Large intestine (tissue), 12 donors: ENCODE measurements at places on chromosomes 12 and 14.

DNA sequence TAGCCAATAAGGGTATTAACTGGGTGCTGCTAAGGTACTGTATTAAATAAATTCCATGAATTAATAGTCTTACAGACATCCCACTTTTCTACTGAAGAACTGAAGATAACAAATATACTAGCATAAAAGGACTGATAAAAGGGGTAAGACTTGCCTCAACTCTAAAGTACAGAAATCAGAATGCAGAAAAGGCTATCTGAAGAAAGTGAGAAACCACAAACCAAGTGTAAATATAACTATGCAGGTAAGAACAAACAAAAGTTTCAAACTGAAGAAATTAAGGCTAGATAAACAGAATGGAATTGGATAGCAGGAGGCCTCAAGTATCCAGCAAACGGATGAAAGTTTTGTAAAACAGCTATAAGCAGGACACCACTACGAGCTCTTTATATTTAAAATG is 29.5 kb downstream of the YAF2 start:
- DNase-seq, result no peak

- DNase-seq, result no peak
These were observed 7.8 kb upstream of the PLXNC1 start for GRCh38 chr12:94140556-94140955.

DNA sequence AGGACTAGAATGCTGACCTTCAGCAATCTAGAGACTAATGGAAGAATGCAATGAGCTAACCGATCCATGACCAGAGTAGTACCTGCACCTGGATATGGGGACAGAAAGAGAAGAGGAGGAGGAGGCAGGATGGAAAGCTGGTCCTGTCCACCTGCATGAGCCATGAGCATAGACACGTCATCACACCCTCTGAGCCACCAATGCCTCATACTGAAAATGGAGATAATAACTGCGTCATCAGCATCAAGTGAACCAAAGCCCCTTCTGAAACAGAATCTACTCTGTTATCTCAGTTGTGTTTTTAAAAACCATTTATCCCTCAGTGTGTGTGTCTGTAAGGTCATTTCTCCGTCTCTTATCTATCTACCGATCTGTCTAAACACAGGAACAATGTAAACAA is 327.0 kb downstream of the BCL11B start:
- DNase-seq, result no peak

GRCh38 chr12:92418381-92418780 is 272.7 kb upstream of the BTG1 start:
- no peak for DNase-seq

DNA sequence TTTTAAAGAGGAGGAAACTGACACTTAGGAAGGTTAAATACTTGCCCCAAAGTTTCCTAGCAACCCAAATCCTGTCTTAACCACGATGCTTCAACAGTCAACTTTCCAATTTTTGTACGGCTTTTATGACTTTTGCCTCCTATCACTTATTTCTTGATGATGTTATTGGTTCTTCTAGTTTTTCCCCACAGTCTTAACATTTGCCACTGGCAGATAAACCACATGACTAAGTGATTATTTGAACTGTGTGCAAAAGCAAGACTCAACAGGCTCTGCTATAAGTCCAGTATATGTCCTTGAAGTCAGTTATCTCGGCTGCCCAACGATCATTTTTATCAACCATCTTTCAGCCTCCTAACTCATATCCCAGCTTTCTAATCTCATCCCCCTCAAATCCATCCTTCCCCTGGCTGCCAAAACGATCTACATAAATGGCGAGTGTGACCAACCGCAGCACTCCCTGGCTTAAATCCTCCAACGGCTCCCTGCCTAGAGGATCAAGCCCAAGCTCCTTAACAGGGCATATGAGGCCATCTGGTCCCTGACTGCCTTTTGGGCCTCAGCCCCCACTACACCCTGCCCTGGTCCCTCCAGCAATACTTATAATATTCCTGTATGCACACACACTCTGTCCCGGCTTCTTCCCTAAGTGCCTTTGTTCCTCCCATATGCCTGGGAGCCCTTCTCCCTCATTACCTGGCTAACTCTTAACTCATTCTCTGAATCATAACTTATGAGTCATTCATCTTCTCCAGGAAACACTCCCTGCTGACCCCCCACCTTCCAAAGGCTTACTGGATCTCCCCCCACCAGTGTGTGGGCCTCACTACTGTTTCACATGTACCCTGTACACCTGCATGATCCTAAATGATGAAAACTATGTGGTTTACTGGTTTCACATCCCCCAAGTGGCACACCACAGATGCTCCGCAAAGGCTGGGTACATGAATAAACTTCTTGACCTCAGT is 8.8 kb downstream of the VPS37B start:
- DNase-seq, result no peak

- DNase-seq, result no peak
These were observed 22.3 kb downstream of the RPH3A start for GRCh38 chr12:112813836-112814235.
